ENCODE measurements at places on chromosomes 4 and X. TPM values are rescaled to one million over a fixed set of nuclear protein-coding genes. Genes with fewer than 3 reads are reported as not detected.

The PAGE1 gene
- total RNA-seq, result not detected

The POLR2B gene
- 154 TPM for total RNA-seq

DNA sequence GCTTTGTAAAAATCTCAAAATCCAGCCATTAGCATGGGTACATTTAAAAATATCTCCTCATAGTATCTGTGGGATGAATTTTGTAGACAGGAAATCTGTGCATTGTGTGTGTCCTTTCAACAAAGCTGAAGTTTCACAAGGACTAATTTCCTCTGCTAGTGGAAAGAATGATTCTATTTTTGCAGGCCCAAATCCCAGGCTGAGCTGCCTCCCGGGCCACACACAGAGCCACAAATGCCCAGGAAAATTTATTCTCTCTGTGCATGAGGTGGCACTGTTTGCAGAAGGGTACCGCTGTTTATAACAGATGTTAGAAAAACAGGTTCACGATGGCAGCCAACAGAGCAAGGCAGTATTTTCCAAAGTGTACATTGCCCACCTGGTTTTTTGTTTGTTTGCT, 11.0 kb upstream of the VCX3B start:
- H3K4me3 ChIP-seq, result no peak overlapping the region
- no peaks in the 10 kb centered on the region for H3K36me3 ChIP-seq
- H3K27ac ChIP-seq, result no peak overlapping the region
- DNase-seq, result no peak
- H3K27me3 ChIP-seq, result no peaks in the 10 kb centered on the region

The STS gene
- total RNA-seq, result 0.86 TPM

DNA sequence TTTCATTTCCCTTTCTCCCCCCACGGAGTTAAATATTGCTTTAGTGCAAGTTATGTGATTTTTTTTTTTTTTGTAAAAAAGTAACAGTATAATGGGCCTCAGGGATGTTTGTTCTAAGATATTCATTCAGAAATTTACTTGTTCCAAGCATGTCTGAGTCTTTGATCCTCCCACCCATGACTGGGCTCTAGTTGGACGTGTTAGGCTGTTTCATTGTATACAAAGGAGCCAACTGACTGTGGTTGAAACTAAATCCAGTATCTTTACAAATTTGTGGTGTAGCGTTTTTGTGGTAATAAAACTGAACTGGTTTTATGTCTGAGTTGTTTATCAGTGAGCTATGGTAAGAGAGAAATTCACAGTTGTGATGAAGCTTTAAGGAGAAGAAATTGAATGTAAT, 74.1 kb downstream of the DOCK11 start:
- H3K4me3 ChIP-seq, result no peak overlapping the region
- H3K27ac ChIP-seq, result peak overlapping the region; percentile 77
- no peak for DNase-seq
- peaks cover 38% of the 10 kb centered on the region for H3K36me3 ChIP-seq
- no peaks in the 10 kb centered on the region for H3K27me3 ChIP-seq

The VGLL1 gene
- not detected for total RNA-seq

DNA sequence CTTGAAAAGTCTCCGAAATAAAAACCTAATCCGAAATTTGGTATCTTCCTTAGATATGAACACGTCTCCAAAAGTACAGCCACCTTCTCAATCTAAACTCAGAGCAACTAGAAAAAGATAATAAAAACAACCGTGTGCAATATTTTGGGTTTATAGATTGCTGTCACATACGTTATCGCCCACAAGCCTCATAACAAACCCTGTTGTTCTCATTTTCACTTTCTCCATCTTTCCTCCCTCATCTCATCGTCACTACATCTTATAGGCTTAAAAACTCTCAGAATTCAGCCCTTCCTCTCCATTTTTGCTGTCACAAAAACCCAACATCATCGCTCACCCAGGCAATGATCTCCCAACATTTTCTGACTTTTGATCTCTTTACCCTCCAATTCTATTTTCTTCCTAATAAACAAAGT, 448 bp upstream of the SCFD2 start:
- H3K27ac ChIP-seq, result peak overlapping the region; percentile 95
- DNase-seq, result peak; percentile 63
- peak overlapping the region; percentile 98 for H3K4me3 ChIP-seq

The JCHAIN gene
- not detected for total RNA-seq

GRCh38 chrX:103685396-103685795, 1.1 kb downstream of the MORF4L2 start:
- peaks cover 24% of the 10 kb centered on the region for H3K36me3 ChIP-seq
- DNase-seq, result no peak
- peak overlapping the region; percentile 72 for H3K4me3 ChIP-seq
- H3K4me1 ChIP-seq, result peaks cover 8% of the 10 kb centered on the region

DNA sequence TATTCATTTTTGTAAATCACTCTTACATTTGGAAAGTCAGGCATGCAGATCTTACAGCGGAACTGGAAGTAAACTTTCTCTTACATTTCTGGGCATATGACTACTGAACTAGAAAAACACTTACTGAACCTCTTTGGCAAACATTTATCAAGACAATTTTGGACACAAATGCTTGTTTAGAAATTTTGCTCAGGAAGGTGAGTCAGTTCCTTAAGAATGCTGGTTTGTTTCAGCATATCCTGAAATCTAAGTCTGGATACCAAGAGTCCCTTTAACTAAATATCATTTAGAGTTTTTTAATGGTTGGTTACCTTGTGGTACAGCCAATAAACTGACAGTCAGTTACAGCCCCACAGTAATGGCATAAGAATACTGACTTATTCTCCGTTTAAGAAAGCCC, 15.0 kb downstream of the SHISA3 start:
- no peaks in the 10 kb centered on the region for H3K27me3 ChIP-seq
- no peak overlapping the region for H3K4me3 ChIP-seq
- DNase-seq, result no peak
- H3K27ac ChIP-seq, result no peak overlapping the region

DNA sequence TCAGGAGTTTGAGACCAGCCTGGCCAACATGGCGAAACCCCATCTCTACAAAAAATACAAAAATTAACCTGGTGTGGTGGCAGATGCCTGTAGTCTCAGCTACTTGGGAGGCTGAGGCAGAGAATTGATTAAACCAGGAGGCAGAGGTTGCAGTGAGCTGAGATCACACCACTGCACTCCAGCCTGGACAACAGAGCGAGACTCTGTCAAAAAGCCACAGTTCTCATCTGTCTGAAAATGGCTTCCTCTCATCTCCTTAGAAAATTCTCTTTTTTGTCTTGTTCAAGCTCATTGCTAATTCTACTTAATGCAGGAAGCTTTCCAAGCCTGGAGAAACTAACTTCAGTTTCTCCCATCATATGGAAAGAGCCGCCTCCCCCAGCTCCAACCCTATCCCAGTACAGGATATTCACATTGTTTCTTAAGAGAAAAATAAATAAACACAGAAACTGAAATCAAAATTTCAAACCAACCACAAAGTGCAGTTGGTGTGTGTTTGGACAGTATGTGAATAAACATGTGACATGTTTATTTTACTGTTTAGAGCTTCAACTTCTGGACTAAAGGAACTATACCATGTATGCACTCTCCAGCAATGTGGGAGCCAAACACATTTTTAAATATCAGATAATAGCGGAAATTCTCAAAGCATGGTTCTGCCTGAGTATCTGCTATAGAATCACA, 55.0 kb upstream of the GAB1 start:
- no peak overlapping the region for H3K4me3 ChIP-seq
- no peak for DNase-seq

DNA sequence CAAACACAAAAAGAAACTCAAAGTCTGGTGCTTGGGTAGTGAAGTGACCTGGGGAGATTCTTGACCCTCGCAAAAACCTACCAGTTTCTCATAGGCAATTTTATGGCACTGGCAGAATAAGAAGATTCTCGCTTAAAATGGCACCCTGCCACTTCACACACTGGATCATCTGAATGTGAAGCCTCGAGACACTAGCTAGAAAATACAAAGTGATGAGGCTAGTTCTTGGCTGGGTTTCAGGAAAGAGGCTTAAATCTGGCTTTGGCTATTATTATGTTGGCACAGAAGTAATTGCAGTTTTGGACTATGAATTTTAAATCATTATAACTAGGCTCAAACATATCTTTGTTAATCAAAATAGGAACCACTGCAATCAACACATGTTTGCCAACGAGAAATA, 634.7 kb upstream of the BOD1L1 start:
- H3K4me1 ChIP-seq, result no peaks in the 10 kb centered on the region
- no peaks in the 10 kb centered on the region for H3K36me3 ChIP-seq
- H3K27ac ChIP-seq, result no peak overlapping the region
- H3K4me3 ChIP-seq, result no peak overlapping the region
- no peaks in the 10 kb centered on the region for H3K27me3 ChIP-seq

GRCh38 chr4:142036795-142037583, 400.6 kb downstream of the IL15 start:
- no peaks in the 10 kb centered on the region for H3K27me3 ChIP-seq
- no peak overlapping the region for H3K4me3 ChIP-seq
- peaks cover 5% of the 10 kb centered on the region for H3K36me3 ChIP-seq
- no peak overlapping the region for H3K27ac ChIP-seq
- DNase-seq, result no peak

The L1CAM gene
- 1.3 TPM for total RNA-seq

The EIF4E gene
- total RNA-seq, result 156 TPM

The CCKAR gene
- total RNA-seq, result not detected

DNA sequence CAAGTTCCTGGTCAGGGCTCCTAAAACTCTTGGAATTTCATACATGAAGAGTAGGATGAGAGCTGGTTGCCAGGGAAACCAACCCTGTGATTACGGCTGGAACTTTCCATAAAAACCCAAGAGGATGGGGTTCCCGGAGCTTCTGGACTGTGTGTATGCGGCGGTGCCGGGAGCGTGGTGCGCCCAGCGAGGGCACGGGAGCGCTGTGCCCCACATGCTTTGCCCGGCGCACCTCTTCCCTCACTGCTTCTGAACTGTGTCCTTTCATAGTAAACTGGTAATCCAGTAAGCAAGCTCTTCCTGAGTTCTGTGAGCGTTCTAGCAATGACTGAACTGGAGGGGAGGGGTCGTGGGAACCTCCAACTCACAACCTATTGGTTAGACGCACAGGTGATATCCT, 152.6 kb downstream of the AFAP1 start:
- no peak overlapping the region for H3K27ac ChIP-seq
- no peaks in the 10 kb centered on the region for H3K27me3 ChIP-seq
- peaks cover 8% of the 10 kb centered on the region for H3K36me3 ChIP-seq
- DNase-seq, result no peak
- peaks cover 7% of the 10 kb centered on the region for H3K4me1 ChIP-seq

The RNF175 gene
- total RNA-seq, result not detected

DNA sequence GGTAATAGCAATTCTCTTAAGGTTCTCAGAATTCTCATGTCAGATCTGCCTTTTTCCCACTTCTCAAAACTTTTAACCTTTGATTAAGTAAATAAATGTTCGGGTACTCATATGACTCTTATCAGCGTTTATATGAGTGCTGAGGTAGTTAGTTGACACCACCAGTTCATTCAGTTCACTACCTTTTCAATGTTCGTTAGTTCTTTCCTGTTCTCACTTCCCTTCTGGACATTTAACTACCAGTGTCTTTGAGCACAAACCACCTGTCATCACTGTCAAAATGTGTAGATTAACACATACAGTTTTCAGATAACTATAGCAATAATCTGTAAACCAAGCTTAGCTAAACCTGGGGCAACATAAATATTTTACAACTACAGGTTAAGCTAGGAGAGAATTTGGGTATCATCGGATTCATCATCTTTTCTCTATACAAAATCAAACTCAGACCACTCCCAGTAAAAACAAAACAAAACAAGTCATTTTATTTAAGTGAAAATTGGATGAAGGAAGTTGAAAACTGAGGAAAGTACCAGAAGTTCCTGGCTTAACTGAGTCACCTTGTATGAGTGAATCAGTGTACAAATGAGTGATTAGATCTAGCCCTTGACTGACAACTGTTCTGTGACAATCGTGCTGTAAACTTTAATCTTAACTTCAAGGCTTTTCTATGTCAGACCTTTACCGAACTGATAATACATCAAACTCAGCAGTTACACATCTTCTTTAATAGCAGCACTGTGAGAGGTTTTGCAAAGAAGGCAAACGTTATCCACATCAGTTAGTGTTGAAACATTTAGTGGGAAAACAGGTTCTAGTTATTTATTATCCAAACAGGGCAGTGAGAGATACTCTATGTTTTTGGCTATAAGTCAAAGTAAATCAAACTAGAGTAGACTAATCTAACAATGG, 41.9 kb downstream of the ARHGEF38 start:
- DNase-seq, result no peak
- no peak overlapping the region for H3K27ac ChIP-seq
- no peaks in the 10 kb centered on the region for H3K36me3 ChIP-seq
- no peaks in the 10 kb centered on the region for H3K4me1 ChIP-seq
- peaks cover 9% of the 10 kb centered on the region for H3K27me3 ChIP-seq
- no peak overlapping the region for H3K4me3 ChIP-seq
